ENCODE measurements at places on chromosomes 16 and 17.

DNA sequence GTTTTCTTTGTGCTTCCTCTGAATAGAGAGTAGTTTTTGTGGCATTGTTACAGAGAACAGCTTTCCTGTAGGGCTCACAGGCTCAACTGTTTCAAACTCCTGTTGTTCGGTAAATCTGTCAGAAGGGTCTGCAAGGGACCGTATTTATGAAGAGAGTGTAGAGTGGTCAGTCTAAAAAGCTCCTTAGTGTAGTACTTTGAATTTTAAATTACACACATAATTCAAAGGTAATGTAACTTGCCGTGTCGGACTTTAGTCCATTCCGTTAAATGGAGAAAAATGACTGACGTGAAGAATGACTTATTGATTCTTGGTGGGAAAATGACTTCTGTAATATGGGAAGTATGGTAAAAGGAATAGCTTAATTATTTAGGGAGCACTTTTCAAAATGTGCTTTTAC lies 190.9 kb downstream of the WWOX start:
- DNase-seq, result no peak

- DNase-seq, result no peak
Measured at GRCh38 chr16:52312716-52313115, 234.2 kb downstream of the TOX3 start.

GRCh38 chr17:34776456-34777443 lies 184.5 kb downstream of the CCT6B start:
- DNase-seq, result no peak

DNA sequence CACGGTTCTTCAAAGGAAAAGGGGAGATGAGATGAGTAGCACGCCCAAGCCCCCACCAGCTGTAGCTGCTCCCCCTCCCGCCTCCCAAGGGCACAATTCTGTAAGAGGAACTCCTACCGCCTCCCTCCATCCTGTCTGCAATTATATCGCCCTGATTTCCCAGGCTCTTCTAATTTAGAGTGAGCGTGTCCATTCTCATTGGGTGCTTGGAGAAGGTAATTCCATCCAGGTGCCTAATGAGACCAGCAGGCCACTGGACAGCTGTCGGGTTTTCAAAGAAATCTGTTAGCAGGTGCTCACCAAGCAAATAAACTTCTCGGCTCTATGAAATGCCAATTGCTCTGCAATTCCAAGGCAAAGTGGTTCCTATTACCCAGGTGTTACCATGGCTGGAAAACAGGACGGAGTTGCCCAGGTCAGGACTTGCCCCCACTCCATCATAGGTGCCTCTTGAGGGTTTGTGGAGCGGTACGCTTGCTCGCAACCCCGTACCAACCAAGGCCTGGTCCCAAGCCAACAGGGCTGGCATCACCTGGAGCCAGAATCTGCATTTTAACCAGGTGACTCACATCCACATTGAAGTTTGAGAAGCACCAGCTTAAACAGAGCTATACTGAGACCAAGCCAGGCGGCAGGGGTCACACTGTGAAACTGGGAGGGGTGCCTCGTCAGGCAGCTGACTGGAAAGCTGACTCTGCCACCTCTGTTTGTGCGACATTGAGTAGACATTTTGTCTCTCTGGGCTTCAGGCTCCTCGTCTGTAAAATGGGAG lies 16.5 kb upstream of the MEAK7 start:
- DNase-seq, result no peak

DNA sequence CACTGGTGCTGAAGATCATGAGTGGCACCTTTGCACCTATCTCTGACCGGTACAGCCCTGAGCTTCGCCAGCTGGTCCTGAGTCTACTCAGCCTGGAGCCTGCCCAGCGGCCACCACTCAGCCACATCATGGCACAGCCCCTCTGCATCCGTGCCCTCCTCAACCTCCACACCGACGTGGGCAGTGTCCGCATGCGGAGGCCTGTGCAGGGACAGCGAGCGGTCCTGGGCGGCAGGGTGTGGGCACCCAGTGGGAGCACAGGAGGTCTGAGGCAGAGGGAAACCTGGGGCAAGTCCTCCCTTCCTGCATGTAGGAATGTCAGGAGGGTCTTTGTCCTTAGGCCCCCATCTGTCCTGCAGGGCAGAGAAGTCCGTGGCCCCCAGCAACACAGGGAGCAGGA lies 6.5 kb upstream of the TRAF4 start:
- no peak for DNase-seq

GRCh38 chr17:13587487-13588338 lies 14.0 kb downstream of the HS3ST3A1 start:
- no peak for DNase-seq

- DNase-seq, result no peak
Measured at GRCh38 chr17:21025451-21025850, 17.4 kb downstream of the USP22 start.

DNA sequence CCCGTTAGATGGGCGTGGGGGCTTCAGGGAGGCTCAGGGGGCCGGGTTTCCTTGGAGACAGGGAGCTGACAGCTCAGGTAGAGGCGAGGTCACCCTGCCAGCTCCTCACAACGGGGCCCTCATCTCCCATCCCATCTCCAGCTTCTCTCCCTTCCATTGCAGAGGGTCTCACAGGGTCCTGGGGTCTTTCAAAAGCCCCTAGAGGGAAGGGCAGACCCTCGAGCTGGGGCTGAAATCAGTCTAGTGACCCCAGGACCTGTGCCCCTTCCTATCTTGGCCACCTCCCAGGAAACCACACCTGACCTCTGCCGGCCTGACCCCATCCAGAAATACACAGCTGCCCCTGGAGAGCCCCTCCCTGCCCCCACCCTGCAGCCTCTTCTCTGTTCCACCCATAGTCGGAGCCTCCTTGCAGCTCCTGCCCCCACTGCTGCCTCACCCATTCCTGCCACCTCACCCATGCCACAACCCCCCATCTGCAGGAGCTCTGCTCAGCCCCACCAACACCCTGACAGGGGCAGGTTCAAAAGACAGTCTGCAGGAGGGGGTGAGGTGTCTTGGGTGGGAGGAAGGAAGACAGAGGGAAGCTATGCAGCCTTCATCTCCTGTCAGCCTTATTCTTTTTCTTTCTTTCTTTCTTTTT lies 23.4 kb downstream of the PIK3R5 start:
- DNase-seq, result no peak

DNA sequence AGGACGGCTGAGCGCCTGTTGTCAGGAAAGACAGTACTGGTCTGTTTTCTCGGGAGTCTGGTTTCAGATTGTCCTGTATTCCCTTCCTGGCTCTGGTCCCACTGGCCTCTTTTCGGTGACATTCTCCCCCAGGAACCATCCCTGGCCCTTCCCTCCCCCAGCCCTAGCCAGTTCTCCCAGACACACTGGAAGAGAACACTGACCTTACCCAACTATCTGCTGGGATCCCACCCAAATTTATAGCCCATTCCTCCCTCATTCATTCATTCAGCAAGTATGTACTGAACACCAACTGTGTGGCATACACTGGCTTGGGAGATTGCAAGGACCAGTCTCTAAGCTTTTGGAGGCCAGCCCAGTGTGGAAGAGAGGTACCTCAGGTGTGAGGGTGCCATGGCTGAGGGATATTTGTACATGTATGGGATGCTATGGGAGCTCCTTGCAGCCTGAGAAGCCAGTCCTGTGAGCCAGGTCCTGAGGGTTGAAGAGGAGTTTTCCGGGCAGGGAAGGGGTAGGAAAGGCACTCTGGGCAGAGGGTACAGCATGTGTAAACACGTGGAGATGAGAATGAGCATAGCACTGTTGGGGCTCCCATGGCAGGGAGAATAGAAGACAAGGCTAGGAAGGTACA lies 5.2 kb downstream of the RND2 start:
- DNase-seq, result no peak

DNA sequence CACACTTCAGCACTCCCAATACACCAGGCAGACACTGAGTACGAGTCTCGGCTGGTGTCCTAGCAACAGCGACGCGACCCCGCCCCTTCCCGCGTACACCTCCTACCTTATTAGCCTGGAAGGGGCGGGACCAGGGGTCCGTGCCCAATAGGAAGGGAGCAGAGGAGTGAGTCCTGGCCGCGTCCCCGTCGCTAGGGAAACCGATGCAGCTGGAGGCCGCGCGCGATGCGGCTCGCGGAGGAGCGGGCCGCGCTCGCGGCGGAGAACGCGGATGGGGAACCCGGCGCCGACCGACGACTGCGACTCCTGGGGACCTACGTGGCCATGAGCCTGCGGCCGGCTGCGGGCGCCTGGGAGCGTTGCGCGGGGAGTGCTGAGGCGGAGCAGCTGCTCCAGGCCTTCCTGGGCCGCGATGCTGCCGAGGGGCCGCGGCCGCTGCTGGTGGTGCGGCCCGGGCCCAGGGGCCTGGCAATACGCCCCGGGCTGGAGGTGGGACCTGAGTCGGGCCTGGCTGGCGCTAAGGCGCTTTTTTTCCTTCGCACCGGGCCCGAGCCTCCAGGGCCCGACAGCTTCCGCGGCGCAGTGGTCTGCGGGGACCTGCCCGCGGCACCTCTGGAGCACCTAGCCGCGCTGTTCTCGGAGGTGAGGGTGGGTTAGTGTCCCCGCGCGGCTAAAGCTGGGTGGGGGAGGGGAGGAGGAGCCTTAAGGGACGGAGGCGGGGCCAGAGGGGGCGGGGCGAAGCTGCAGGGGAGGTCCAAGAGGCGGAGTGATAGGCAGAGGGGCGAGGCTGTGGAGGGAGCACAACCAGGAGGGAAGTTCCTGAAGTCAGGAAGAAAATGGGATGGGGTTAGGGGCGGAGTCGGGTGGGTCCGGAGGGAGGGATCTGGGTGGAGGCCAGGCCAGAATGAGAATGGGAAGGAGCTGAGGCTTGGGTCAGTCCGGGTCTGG lies at the start of gene DNAH9:
Gene DNAH9, plus strand, starts transcription at position 197 of the 948 bp plus-strand sequence. Its CDS starts 29 bp downstream, at position 226.
- no peak for DNase-seq

DNA sequence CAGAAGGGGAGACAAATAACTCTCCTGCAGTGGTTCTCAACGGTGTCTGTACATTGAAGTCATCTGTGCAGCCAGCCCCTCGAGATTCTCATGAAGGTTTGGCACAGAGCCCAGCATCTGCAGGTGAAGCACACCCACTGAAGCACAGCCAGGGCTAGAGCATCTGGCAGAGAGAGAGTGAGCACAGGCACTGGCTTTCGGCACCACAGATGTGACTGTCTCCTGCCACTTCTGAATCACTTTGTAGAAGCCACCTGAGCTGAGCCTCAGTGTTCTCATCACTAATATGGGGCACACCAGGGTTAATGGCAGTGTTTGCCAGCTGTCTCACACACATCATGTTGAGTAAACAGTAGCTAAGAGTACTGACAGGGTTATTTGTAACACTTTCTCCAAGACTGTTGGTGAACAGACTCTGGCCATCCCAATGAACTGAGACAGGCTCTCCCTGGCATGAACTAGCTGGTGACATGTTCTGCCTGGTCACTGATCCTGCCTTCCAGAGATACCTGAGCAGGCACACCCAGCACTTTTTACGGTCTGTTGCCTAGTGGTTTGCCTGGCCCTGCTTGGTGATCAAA lies 10.9 kb downstream of the HSPB9 start:
- no peak for DNase-seq

DNA sequence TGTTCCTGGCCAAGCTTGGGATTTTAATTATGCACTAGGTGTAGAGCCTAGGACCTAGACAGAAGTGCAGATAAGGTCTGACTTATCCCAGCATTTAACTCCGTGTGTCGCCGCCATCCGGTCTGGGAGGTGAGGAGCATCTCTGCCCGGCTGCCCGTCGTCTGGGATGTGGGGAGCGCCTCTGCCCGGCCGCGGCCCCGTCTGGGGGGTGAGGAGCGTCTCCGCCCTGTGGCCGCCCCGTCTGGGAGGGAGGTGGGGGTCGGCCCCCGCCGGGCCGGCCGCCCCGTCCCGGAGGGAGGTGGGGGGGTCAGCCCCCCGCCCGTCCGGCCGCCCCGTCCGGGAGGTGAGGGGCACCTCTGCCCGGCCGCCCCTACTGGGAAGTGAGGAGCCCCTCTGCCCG lies 7.1 kb upstream of the B4GALNT2 start:
- DNase-seq, result no peak

DNA sequence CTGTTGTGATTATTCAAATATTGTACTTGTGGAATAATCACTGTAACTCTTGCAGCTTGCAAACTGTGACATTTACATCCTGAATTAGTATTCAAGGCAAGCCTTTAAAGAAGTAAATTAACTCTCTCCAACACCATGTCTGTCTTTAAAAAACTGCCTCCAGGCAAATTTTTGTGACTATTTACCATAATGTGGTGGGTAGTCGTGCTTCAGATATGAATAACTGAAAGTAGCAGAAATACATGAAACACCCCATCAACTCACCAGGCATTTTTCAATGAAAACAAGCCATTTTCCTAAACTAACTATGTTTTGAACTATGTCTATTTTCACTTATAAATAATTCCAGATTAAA lies 217.4 kb upstream of the PSMD7 start:
- no peak for DNase-seq

DNA sequence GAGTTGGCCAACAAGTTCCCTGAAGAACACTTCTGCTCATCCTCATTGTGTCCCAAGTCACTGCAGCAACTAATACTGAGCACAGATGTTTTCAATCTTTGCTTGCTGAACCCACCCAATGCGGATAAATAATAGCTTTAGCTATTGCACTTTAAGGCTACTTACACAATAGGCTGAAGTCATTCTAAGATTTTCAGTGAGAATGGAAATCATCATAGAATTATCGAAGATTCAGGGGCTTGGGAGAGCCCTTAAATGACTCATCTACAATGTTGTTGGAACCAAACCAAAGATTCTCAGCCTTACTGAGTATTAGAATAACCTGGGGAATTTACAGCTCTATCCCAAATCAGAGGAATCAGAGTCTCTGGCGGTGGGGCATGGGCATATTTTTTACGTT lies 51.2 kb downstream of the SYCE1L start:
- DNase-seq, result no peak

GRCh38 chr16:28858421-28858820 lies 5.2 kb upstream of the SH2B1 start:
- no peak for DNase-seq

- no peak for DNase-seq
Measured at GRCh38 chr17:8105957-8106398, 12.3 kb downstream of the ALOXE3 start.

DNA sequence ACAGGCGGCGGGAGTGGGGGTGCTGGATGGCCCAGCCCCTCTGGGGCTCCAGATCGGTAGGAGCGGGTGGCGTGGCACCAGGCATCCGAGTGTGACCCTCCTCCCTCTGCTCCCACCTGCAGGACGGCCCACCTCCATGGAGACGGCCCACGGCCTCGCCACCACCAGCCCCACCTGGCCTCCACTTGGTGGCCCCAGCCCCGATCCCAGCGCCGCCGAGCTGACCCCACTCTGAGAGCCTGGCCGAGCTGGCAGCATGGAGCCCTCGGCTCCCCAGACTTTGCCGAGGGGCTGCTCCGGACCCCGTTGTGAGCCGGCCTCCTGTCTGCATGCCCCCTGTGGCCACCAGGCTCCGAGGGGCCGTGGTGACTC lies 4.7 kb upstream of the NUDT16L1 start:
- no peak for DNase-seq

GRCh38 chr17:4490637-4491061 lies 8.0 kb upstream of the SPNS2 start:
- no peak for DNase-seq

Data from stimulated activated CD8-positive, alpha-beta memory T cell treated with anti-CD3 and anti-CD28 coated beads, Interleukin-15, amount 100 ng/mL, for 48 hours (primary cell).